Lower leg skin (tissue), 4 donors: ENCODE measurements at places on chromosomes 3 and 15. TPM values are rescaled to one million over a fixed set of nuclear protein-coding genes. Genes with fewer than 3 reads are reported as not detected.

DNA sequence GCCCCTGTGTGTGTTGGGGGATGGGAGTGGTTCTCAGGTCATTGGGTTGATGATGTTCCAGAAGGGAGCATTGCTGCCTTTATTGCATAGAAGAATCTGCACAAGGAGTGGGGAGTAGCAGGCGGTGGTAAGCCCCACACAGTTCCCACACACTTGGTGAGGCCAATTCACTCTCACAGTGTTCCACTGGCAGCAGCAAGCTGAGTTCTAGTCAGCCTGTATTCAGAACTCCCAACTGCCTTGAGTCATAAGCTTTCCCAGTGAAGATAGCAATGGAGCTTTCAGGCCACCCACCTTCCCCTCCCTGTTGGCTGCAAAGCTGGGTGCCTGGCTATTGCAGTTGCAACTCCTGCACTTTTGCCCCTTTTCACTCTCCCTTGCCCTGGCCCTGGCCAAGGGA is 181.1 kb upstream of the RBMS3 start:
- DNase-seq, result no peak

- DNase-seq, result no peak
Observed at GRCh38 chr3:184354121-184354728, 7.2 kb downstream of the CLCN2 start.

DNA sequence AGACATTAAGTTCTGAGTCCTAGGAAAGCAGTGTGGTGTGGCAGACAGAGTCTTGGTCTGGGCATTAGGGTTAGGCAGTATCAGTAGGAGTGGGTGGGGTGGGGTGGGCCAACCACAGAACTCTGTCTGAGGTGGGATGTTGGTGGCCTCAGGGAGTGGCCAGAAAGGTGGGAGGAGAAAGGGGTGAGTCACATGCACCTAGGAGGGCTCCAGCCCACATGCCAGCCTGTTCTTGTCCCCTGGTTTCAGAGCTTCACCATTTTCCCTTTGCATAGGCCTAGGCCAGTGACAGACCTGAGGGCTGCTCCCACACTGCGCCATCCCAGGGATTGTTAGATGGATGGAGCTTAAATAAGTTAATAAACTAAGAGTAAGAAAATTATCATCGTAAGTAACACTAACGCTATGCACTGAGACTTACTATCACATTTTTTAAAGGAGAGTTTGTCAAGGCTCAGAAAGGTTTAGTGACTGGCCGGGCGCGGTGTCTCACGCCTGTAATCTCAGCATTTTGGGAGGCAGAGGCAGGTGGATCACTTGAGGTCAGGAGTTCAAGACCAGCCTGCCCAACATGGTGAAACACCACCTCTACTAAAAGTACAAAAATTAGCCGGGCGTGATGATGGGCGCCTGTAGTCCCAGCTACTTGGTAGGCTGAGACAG is 33.8 kb downstream of the DNASE1L3 start:
- DNase-seq, result no peak

DNA sequence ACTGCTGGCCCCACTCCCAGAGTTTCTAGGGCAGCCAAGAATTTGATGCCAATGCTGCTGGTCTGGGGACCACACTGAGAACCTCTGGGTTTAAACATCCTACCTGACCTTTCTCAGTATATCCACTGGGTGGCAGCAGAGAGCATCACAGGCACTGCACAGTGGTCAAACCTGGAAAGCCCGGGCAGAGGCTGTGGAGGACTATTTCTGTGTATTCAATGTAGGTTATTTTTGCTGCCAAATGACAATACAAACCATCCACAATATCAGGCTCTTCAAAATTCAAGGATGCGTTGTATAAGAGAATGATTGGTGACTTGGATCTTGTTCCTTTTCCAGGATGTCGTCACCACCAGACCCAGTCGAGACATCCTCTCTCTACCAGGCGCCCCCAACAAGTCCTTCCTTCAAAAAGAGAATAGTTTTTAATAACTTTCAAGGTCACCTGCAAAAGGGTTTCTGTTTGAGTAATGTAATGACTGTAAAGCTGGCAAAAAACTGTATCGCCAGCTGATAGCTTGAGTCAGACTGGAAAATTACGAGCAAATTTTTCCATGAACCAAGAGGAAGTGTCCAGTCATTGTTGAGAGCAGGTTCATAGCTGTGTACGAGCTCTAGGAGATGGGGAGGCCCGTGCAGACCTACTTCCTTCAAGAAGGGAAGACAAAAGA is 30.5 kb upstream of the MYZAP start:
- peak; percentile 90 for DNase-seq

DNA sequence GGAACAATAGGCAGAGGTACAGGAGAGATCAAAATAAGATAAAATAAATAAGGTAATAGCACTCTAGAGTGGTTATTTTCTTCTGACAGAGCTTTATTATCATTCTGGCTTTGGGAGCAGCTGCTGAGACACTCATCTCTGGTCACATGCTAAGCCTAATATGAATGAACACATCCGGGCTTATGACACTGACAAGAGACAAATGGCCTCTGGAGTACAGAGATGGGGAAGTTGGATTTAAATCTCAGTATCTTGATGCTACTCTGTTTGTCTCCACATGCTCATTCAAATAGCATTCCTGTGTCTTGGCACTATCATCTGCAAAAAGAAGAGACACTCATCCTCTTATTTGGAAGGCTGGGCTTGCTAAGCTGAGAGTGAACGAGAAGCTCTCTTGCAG is 55.6 kb downstream of the TMEM45A start:
- no peak for DNase-seq

- DNase-seq, result no peak
Observed at GRCh38 chr15:87477737-87478686, 778.5 kb downstream of the NTRK3 start.

DNA sequence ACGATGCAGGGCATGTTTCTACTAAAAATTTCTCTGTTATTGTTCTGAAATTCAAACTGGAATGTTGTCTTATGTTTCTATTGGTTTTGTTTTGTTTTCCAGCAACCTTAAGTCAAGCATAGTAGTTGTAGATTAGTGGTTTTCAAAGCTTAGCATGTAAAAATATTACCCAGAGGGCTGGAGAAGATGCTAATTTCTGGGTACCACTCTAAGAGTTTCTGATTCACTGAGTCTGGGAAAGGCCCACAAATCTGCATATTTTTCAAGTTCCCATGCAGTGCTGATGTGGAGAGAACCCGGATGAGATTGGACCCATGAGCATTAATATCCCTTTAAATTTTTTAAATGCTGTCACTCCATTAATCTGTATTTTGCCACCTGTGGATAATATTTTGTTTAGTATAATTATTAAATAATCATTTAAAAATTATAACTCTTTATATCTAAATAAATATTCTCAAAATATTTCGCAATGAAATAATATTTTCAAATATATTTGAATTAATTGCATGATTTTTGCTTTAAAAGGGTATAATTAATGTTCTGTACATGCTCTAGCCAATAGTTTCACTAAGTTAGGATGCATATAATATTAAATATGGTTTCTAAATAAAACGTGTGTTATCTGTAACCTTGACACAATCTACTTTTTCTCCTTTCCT is 1274.7 kb upstream of the CADM2 start:
- no peak for DNase-seq

DNA sequence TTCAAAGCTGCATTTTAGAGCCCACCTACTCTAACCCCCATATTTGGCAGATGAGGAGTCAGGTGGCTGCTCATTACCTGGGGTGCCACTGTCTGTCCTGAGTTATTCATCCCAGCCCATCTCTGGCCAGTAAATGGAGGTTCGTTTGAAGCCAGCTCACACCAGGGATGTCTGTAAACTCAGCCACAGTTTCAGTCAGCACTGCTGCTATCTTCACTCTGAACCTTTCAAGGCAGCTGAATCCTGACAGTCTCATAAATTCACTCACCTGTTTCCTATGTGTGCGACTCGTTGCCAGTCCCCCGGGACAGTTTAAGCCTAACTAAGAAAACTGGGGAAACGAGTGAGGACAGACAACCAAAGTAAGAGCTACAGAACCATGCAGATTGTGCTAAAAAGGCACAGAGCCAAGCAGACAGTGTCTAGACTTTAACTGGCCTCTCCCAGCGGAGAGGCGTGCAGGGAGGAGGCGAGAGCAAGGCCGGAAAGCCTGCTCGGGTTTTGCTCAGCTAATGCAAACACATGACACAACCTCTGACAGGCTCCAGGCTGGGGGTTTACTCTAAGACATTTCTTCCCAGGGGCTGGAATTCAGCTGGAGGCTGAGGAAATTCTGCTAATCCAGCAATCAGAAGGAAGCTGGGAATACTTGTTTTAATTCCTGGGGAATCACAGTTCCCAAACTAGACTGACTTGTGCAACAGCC is 12.0 kb downstream of the FSTL1 start:
- peak; percentile 82 for DNase-seq

Gene FAM107A
- 12.6 TPM for total RNA-seq

Gene RBP2
- total RNA-seq, result not detected

Gene GPR87
- 65.4 TPM for total RNA-seq

Gene IQCF5
- total RNA-seq, result not detected
